T-helper 1 cell treated with Interleukin-12 subunit alpha and Interleukin-12 subunit beta and Interleukin-4 antibody, amounts not matched to agents 30 ng/mL and 1 ng/mL, for 36 hours (primary cell): ENCODE measurements at places on chromosomes 1 and 21. TPM values are rescaled to one million over a fixed set of nuclear protein-coding genes. Genes with fewer than 3 reads are reported as not detected.

The RGS13 gene
- total RNA-seq, result not detected in 2 replicates

The ESPN gene
- total RNA-seq, result 1.1 TPM in 2 replicates

The RRP1B gene
- 45.6 and 47.6 TPM in 2 replicates for total RNA-seq

The TMEM234 gene
- 17.1 and 21.7 TPM in 2 replicates for total RNA-seq

The BNIPL gene
- 0.95 and 2.6 TPM in 2 replicates for total RNA-seq

The IL19 gene
- total RNA-seq, result not detected in 2 replicates

The KRTAP19-2 gene
- not detected in 2 replicates for total RNA-seq

The C2CD4D gene
- total RNA-seq, result 0.66 and 0.83 TPM in 2 replicates

The TCEA3 gene
- 4.9 and 5.5 TPM in 2 replicates for total RNA-seq

The NFASC gene
- total RNA-seq, result 0.12 and 0.20 TPM in 2 replicates

The TSPAN1 gene
- 0.17 TPM in 1 of 2 replicates, not detected in the other for total RNA-seq

The OPRD1 gene
- not detected in 2 replicates for total RNA-seq

The GJA8 gene
- total RNA-seq, result not detected in 2 replicates

The AMPD1 gene
- total RNA-seq, result not detected in 2 replicates

The TMEM269 gene
- total RNA-seq, result 0.32 and 0.54 TPM in 2 replicates

The SPATA45 gene
- total RNA-seq, result 0.93 TPM in 1 of 2 replicates, not detected in the other

The OR6K3 gene
- not detected in 2 replicates for total RNA-seq
